ENCODE measurements at places on chromosomes 6 and 20.

DNA sequence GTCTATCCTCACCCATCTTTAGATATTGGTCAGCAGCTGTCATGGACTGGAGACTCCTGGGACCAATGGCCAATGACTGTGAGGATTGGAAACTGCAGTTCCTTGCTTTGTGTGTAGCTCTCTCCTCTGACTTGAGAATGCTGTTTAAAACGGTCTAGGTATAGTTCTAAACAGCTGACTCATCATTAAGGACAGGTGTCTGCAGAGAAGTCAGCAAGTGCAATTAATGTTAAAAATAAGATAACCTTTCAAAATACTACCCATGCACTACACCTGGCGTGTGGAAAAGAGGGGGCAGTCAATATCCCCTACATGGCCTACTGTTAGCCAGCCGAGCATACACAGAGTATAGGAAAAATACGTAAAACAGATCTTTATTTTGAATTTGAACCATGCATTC is 115.4 kb upstream of the TAB2 start:
- DNase-seq: no peak

- DNase-seq: no peak
Observed at GRCh38 chr6:19410481-19410880, 426.7 kb upstream of the ID4 start.

DNA sequence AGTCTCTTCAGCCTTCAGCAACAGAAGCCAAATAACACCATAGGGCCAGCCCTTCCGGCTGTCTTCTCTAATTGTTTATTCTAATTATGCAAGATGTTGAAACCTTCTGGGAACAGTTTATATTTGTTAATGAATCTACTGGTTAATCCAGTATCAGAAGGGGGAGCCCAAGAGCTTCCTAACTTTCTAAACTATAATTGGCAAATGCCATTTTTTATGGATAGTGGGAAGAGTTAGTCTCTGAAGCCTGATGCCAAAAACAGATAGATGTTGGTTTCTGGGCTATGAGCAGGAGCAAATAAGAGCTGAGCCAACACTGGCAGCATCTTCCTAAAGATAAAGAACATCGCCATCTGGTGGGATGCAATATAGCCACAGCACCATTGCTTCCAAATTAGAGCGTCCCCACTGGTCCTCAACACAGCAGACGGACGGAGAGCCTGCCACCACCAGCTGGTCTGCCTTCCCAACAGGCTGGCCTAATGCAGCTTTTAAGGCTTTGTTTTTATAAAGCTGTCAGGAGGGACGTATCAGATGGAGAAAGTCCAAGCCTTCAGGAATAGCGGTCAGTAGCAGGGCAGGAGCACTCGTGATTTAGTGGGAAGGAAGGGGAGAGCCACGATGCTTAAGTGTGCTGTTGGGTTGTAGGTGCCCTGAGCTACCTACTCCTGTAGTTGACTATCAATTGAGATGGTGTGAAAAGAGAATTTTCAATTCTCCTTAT is 118.8 kb downstream of the RALGAPA2 start:
- DNase-seq: peak; percentile 30

DNA sequence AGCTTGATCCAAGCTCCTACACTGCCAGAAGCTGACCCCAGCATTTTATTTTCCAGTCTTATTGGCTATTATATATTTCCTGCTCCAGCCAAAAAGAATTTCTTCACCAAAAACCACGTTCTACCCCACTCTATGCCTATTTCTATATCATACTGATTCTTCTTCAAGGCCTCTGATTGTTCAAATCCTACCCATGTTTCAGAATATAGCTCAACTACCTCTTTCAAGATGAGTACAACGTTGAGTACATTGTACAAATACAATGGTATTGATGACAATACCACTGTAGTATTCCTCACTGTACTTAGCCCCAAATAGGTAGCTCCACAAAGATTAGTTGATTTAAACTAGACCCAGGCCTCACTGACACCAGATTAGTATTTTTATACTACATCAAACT is 31.0 kb downstream of the ASCC3 start:
- no peak for DNase-seq

DNA sequence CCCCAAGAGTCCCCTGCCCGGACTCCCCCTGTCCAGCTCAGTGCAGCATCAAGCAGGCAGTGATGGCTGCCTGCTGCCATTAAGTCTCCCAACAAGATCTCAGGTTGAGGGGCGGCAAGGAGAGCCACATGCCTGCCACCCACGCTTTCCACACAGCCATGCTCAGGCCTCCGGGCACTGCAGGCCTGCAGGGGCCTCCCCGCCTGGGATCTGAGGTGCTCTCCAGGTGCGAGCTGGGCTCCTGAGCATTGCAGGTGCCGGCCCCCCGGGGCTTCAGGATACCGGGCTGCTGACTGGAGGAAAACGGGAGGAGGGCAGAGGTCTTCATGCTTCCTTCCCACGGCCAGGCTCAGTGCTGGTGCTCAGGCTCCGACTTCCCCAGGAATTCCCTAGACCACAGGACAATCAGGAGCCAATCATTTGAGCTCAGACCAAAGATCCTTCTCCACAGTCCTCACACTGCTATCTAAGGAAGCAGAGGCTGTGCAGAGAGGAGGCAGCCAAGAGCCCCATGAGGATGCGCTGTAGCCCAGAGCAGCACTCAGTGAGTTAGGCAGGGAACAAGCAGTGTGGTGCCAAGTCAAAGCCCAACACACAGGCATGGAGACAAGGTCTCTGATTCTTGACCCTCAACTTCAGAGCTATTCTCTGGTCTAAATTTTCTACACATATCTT is 52.7 kb downstream of the PYGB start:
- no peak for DNase-seq

DNA sequence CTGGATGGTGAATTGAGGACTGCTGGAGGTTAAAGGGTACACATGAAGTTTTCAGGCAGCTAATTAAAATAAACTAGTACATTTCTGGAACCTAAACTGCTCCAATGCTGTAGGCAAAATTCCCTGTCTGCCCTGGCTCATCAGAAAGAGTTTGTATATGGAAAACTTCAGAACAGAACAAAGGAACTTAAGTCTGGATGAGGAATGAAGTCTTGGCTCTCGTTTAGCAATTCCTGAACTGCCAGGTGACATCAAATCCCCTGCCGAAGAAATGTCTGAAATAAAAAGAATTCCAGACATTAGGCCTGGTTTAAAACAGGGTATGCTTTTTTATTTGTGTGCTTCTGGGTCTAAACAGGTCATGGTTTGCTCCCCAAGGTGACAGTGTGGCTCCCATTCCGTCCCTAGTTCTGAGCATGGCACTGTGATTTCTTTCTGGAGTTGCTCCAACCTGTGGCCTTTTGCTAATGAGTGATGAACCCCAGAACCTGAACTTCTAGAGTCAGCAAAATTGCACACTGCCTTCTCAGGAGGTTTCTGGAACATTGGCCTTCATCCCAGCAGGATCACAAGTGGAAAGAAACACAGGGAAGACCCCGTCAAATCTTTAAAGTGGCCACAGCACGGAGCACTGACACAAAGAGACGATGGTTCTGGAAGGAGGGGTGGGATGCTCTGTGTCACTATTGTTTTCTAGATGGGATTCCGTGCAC is 129.4 kb upstream of the NAA20 start:
- no peak for DNase-seq

GRCh38 chr6:154683756-154684523 is 49.3 kb upstream of the SCAF8 start:
- no peak for DNase-seq

GRCh38 chr6:38997128-38997761 is 51.3 kb upstream of the GLP1R start:
- peak; percentile 55 for DNase-seq

GRCh38 chr6:4712291-4712690 is 63.9 kb upstream of the CDYL start:
- no peak for DNase-seq

- DNase-seq: no peak
Observed at GRCh38 chr6:138691595-138692057, 81.9 kb upstream of the CCDC28A start.

GRCh38 chr6:161261325-161261724 is 12.5 kb downstream of the AGPAT4 start:
- DNase-seq: no peak

DNA sequence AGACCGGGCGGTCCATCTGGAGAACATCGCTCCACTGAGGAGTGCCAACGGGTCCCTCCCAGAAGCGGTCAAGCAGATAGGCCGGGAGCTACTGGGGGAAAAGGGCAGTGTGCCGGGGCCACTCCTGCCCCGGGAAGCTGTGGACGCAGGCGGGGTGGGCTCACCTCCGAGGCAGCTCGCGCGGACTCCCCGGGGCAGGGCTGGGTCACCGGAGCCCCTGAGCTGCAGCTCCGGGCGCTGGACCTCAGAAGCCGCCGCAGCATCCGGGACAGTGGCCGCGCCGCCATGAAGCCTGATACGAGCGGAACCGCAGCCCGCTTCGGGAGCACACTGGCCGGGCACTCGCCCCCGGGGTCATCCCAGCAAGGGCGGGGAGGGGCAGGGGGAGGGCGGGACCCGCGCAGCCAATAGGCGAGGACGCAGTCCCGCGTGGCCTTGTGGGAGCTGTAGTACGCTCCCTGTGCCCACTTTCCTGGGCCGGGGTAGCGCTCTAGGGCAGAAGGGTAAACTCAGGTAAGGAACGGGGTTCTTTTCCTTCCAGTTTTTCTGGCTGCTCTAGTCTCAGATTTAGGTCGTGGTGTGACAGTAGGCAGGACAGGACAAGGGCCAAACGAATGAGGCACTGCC is at the start of gene MOCS1:
Gene MOCS1 (minus strand): TSS at position 332 of the 627 bp plus-strand sequence. CDS start 45 bp downstream, at position 287.
- DNase-seq: no peak

- no peak for DNase-seq
Observed at GRCh38 chr6:162090734-162091133, 636.8 kb downstream of the PRKN start.

DNA sequence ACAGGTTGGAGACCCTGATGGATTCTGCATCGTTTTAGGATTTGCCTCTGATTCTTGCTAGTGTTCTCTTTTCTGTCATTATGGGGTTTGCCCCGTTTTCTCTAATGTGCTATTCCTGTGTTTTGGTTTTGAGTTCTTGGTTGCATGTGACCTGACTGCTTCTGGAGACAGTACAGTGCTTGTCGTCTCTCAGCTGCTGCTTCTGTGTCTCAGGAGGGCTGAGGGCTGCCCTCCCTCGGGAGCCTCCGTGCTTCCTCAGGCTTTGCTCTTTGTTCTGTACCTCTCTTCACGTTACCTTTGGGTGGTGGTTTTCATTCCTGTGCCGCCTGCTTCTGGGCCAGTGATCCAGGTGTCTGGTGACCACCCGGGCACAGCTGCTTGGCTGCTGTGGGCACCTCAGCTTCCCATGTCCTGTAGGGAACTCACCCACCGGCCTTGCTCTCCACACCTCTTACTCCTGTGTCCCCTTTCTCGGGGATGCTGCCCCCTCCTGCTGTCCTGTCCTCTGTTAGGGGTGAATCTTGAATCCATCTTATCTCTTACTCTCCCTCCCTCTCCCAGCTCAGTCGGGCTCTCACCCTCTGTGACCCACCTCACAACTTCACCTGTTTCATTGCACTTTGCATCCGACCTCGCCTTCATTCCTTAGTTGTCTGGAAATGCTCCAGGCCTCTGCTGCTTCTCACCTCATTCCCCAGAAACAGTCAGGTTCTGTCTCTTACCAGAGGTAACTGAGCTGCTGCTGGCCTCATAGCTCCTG is 33.2 kb downstream of the PANK2 start:
- no peak for DNase-seq

GRCh38 chr6:148750838-148751792 is 4.3 kb downstream of the UST start:
- no peak for DNase-seq

GRCh38 chr6:123875784-123876183 is 72.1 kb downstream of the NKAIN2 start:
- no peak for DNase-seq

GRCh38 chr6:2103765-2104523 is 141.5 kb downstream of the GMDS start:
- no peak for DNase-seq

DNA sequence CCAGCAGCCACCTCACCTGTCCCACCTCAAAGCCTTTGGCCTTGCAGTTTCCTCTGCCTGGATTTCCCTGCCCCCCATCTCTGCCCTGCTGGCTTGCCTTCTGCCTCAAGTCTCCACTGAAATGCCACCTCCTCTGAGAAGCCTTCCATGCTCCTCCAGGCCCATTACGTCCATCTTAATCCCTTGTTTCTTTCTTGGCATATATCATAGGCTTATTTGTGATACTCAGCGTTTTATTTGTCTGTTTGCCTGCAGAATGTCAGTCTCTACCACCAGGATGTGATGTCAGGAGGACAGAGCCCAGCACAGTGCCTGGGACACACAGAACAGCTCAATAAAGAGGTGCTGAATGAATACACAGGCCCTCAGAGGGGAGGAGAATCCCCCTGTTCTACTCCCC is 24.4 kb upstream of the TLDC2 start:
- no peak for DNase-seq

DNA sequence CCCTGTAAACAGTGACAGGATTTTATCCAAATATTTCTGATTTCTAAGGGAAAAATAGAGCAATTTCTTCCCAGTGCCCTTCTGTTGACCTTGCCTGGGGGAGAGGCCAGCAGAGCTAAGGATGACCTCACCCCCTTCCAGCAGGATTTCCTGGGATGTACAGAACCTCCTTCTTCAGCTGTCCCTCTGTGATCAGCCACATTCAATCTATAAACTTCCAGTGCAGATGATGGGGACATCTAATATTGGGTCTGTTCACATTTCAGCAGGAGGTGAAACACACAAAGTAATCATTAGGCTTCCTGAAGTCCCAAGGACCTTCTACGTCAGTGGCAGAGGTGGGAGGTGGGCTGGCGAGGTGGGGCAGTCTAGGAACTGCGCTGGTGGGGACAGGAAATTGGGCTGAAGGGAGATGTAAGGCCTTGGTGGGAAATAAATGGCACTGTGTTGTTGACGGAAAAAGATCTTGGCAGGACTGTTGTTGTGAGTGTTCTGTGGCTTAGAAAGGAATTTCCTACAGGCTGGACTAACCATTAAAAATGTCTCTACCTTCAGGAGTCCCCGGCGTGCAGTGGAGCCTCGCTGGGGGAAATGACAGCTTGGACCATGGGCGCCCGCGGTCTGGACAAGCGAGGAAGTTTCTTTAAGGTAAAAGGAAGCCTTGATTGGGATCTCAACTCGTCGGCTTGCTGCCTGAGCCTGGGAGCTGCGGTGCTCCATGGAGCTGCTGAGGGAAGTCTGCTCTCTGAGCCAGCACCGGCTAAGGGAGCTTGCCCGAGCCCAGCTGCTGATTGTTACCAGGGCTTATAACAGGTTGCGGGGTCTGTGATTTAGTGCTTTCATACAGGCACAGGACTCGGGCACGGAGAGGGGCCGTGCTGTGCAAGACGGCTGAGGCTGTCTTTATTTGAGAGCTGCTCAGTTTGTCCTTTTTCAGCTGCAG is 127.9 kb upstream of the NAA20 start:
- no peak for DNase-seq

All from DND-41 (cell line).